ENCODE measurements at places on chromosomes 7 and 10. TPM values are rescaled to one million over a fixed set of nuclear protein-coding genes. Genes with fewer than 3 reads are reported as not detected.

CD36 gene
- total RNA-seq, result 1.8 TPM

GARIN1A gene
- not detected for total RNA-seq

SPDYE11 gene
- total RNA-seq, result not detected

PTF1A gene
- not detected for total RNA-seq

CAMK1D gene
- total RNA-seq, result 3.3 TPM

TRIM73 gene
- 0.54 TPM for total RNA-seq

Measured in GM23338 (cell line).